ENCODE measurements at places on chromosomes 7 and 10.

- peak; percentile 0 for DNase-seq
Measured at GRCh38 chr10:42556931-42557330, 81.4 kb downstream of the ZNF33B start.

- DNase-seq, result no peak
Measured at GRCh38 chr10:91378061-91378460, 32.1 kb upstream of the HECTD2 start.

DNA sequence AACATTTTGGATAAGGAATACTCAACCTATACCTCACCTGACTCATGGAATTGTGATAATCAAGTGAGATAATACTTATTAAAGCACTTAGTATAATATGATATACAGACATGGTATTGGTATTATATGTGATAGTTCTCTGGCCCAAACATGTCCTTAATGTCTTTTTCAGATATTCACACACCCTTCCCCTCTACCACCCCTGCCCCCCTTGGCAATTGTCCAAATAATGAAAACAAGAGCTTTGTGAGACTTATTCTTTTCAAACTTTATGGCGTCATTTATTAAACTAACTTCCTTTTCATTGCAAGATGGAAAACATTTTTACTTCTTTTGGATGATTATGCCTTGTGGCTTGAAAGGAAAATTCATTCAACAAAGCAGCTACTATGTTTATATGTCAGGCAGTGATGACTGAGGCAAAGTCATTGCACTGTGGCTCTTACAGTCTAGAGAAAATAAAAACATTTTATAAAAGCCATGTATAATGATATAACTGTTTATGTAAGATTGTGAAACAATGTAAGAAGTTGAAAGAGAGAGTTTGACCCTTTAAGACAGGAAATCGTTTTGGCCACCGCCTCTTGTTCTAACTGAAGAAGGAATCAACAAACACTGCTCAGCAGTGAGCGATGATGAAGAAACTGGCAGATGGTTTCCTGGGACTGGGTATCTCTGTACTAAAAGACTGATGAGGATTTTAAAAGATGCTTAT lies 27.4 kb downstream of the MINPP1 start:
- DNase-seq, result no peak

DNA sequence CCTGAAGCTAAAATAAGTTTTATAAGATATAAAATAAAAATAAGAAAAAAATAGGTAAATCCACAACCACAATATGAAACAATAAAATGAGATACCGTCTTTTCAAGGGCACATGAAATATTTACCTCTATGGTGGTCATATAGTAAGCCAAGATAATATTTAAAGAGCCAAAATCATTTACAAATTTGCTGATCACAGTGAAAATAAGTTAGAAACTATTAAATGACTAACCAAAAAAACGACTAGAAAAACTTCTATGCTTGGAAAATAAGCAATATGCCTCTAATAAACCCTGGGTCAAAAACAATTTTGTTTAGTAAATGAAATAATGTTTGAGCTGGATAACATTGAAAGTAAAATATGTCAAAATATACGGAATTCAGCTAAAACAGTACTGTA lies 535.2 kb downstream of the GRID1 start:
- no peak for DNase-seq

DNA sequence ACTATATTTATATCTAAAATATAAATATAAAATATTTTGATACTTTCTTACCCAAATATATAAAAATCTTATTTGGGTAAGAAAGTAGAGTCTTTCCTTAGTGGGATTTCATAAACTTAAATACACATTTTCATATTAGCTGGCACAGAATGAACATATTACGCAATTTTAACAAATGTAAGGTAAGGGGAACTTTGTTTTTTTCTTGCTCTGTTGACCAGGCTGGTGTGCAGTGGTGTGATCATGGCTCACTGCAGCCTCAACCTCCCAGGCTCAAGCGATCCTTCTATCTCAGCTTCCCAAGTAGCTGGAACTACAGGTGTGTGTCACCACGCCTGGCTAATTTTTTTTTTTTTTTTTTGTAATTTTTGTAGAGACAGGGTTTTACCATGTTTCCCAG lies 18.3 kb downstream of the CYP26A1 start:
- DNase-seq, result no peak

DNA sequence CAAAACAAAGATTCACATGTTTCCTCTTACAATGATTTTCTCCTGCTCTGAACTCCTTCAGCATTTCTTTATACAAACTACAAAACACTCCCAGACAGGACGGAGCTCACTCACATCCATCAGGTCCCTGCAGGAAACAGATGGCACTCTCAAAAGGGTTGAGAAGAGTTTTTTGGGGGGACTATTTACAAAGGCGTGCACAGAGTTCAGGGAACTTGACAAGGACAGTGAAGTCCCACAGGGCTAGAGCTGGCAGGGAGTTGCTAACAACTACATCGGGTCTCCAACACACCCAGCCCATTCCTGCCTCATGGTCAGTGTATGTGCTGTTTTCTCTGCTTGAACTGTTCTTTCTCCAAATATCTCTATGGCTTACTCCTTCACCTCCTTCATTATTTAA lies 24.7 kb upstream of the YAE1 start:
- DNase-seq, result peak; percentile 12

- no peak for DNase-seq
Measured at GRCh38 chr7:105768898-105769507, 107.4 kb downstream of the ATXN7L1 start.

GRCh38 chr7:112897839-112898431 lies 107.7 kb upstream of the TMEM168 start:
- DNase-seq, result no peak

DNA sequence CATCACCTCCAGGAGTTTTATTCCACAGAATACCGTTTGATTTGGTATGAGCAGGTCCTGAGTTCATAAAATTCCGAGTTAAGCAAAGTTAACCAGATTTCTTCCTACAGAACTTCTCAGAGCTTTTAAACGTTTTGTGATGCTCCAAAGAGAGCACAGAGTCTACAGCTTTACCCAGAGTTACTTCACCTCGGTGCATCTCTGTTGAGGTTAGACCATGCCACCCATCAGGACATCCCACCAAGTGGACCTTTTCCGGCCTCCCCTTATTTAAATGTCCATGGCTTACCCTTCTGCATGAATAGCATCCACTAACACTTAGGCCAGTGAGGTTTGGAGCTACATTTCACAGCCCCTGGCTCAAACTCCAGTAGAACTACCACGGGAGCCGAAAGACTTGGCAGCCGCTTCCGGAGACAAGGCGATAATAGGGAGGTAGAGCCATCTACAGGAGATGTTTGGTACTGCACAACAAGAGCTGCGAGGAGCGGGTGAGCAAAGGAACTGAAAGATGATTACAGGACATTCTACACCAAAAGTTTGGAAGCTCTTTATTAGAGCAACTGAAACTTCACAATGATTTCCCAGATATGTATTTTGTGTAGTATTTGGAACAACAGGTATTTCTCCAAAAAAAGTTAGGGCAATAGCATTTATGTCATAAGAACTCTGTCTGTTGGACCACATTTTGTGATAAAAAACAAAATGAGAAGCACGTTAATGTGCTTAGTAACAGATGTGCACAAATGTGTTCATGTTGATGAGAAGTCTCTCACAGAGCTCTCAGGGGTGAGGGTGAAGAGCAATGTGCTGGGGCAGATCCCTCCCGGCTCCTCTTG lies 174.7 kb downstream of the HERPUD2 start:
- peak; percentile 80 for DNase-seq

GRCh38 chr7:83751217-83751616 lies 102.3 kb upstream of the SEMA3E start:
- DNase-seq, result no peak

- DNase-seq, result no peak
Measured at GRCh38 chr10:49613165-49613881, 514 bp upstream of the CHAT start.

- peak; percentile 33 for DNase-seq
Measured at GRCh38 chr10:132164761-132165278, 21.9 kb upstream of the DPYSL4 start.

DNA sequence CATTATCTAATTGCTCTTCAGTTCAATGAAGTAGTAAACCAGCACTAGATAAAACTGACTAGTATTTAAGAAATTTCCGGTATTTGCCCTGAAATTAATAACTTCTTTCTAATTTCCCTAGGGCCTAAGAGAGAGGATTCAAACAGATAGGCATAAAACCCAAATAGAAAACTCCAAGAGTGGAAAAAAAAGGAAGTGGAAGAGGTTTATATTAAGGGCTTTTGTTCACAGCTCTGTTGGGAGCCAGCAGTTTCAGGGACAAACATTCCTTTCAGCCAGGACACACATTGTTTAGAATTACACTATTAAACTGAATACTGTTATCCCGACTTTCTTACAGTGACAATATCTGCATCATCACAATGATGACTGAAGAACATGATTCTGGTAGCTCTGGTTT lies 3.6 kb downstream of the ODAD2 start:
- DNase-seq, result no peak

- peak; percentile 42 for DNase-seq
Measured at GRCh38 chr10:95655571-95656290, 780 bp downstream of the ALDH18A1 start.

GRCh38 chr10:35464825-35465456 lies 128.6 kb downstream of the CCNY start:
- DNase-seq, result peak; percentile 17

GRCh38 chr7:34552502-34552901 lies 105.5 kb upstream of the NPSR1 start:
- DNase-seq, result no peak

GRCh38 chr7:69763513-69763912 lies 165.2 kb downstream of the AUTS2 start:
- no peak for DNase-seq

All from NCI-H69 (cell line).